ENCODE measurements at places on chromosomes 6 and 20.

DNA sequence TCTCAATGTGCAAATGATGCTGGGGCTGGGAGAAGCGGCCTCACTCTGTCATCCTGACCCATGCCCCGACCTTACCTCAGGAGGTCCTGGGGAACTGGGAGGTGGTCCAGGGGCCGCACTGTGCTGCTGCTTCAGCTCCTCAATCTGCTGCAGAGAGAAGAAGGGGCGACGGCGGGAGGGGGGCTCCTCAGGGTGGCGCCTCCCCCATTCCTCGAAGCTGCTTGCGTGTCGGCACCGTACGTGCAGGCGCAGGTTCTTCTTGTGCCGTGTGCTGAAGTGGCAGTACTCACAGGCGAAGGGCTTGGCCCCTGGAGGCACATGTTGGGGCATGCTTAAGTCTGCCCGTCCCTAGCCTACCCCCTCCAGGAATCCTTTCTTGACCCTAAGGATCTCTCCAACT lies 12.9 kb downstream of the ZNF335 start:
- no peak for DNase-seq

- DNase-seq, result no peak
These were observed 97.4 kb downstream of the BANF2 start for GRCh38 chr20:17797161-17797560.

DNA sequence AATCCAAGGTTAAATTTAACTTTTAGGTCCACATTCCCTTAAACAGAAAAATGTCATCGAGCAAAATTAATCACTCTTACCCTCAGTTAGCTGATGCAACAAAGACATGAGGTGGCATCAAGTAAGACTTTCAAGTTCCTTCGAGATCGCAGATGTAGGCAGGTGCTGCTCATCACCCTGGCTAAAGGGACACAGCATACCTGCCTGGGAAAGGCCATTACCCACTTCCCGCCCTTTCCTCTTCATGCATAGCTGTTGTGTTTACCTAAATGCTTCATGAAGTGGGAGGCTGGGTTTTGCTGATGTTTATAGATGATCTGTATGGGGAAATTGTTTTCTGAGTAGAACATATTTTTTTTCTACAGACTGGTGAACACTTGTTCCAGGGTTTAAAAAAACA lies 67.7 kb downstream of the GFRA4 start:
- no peak for DNase-seq

DNA sequence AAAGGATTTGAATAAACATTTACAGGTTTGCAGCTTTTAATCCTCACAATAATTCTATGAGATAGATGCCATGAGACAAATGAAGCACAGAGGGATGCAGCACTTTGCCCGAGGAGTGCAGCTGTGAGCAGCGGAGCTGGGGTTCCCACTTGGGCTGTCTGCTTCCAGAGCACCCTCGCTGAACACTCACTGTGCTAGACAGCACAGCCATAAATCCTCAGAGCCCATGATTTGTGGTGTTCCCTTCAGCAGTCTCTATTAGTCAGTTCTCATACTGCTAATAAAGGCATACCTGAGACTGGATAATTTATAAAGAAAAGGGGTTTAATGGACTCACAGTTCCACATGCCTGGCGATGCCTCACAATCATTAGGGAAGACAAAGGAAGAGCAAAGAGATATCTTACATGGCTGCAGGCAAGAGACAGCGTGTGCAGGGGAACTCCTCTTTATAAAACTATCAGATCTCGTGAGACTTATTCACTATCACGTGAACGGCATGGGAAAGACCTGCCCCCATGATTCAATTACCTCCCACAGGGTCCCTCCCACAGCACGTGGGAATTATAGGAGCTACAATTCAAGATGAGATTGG lies 25.3 kb upstream of the CTAGE9 start:
- DNase-seq, result no peak

DNA sequence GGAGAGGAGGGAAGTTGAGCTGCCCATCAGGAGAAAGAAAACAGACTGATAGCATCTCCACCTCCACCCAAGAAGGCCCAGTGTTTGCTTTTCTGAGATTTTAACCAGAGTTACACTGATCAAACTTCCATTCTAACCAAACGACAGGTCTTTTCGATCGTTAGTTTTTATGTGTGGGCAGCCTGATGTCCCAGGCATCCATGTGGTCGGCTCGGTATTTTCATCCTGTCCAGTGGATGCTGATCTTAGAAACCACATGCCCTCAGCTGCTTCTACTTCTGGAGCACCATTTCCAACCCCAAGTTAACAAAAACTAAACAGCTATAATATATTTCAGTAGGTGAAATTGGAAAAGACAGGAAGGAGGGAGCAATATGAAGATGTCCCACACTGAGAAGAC lies 536.8 kb upstream of the JAG1 start:
- no peak for DNase-seq

DNA sequence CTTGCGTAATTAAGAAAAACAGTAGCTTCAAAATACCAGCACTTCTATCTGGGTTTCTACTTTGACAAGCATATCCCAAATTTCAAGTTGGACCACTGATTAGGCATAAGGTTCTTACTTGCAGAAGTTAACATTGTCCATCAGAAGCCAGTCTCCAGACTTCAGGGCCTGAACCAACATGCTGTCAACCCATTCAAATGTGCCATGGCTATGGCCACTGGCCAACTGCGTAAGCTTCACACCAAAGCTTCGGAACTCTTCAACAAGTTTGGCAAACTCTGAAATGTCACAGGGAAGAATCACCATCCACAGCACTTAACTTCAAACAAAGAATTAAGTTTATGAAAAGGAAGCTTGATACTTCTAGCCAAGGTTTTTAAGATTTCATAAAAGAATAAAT lies 78.0 kb upstream of the LYRM2 start:
- DNase-seq, result no peak
